ENCODE measurements at places on chromosomes 3 and 15.

- no peak for DNase-seq
Observed at GRCh38 chr15:62164014-62164395, 1.1 kb downstream of the C2CD4B start.

DNA sequence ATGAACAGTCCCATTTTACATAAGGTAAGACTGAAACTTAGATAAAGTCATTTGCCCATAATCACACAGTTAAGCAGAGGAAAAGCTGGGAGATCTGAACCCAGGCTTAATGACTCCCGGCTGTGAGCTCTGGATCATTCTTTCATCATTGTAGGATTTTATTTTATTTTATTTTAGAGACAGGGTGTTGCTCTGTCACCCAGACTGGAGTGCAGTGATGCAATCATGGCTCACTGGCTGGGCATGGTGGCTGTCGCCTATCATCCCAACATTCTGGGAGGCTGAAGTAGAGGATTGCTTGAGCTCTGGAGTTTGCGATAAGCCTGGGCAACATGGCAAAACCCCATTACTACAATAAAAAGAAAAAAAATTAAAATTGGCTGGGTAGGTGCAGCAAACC, 31.2 kb upstream of the RAF1 start:
- DNase-seq = no peak

- DNase-seq = no peak
Observed at GRCh38 chr3:154976072-154976983, 103.8 kb upstream of the MME start.

- peak; percentile 50 for DNase-seq
Observed at GRCh38 chr15:60760646-60761504, 281.9 kb upstream of the ICE2 start.

- no peak for DNase-seq
Observed at GRCh38 chr3:178189854-178190253, 346.4 kb upstream of the KCNMB2 start.

GRCh38 chr15:34999906-35000305, 11.8 kb upstream of the ZNF770 start:
- no peak for DNase-seq

DNA sequence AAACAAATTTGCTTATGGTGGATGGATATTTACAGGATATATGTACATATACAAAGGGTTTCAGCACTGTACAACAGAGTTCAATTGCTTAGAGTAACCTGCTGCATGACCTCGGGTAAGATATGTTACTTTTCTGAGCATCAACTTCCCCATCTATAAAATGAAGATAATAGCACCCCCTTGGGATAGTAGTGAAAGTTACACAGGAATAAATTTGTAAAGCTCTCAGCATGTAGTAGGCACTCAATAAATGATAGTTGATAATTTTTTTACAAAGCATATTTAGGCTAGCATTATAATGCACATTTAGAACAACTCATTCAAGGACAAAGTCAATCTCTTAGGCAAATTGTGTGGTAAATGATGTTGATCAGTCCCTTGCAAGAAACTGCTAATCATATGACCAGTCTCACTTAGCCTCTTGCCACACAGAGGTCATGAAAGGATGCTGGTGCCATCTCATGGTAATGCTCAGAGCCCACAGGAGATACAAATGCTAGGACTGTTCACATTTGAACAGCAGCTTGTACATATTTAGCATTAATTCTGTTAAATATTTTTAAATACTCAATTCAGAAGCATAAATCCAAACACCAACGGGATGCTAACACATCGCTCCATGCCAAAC, 123.9 kb downstream of the MAGI1 start:
- DNase-seq = no peak

- DNase-seq = no peak
Observed at GRCh38 chr3:69121513-69121912, 882 bp downstream of the LMOD3 start.

- DNase-seq = peak; percentile 12
Observed at GRCh38 chr15:96344060-96344705, 13.7 kb downstream of the NR2F2 start.

- DNase-seq = no peak
Observed at GRCh38 chr3:169299129-169299528, 364.4 kb downstream of the MECOM start.

GRCh38 chr3:71513515-71513914, 70.0 kb downstream of the FOXP1 start:
- DNase-seq = no peak

- DNase-seq = no peak
Observed at GRCh38 chr3:43969944-43970343, 271.7 kb upstream of the TOPAZ1 start.

- no peak for DNase-seq
Observed at GRCh38 chr15:71093054-71094024, 21.9 kb upstream of the THSD4 start.

- DNase-seq = no peak
Observed at GRCh38 chr3:35067750-35068149, 571.6 kb upstream of the ARPP21 start.

GRCh38 chr3:184815046-184815930, 3.3 kb downstream of the VPS8 start:
- no peak for DNase-seq

DNA sequence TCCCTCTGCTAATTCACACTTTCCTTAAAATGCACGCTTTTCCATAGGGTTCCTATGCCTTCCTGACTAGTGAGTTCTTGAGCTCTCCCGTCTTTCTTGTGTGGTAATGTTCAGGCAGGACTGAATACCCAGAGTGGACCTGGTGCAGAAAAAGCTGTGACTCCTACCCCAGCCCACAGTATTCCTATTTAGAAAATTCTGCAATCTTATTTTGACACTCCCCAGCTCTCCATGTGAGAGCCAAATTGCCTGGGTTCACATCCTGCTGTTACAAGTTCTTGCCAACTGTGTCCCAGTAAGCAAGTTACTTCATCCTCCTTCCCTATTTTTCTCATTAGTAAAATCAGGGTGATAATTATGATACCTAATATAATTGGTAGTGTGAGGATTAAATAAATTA, 290.8 kb upstream of the SLCO3A1 start:
- DNase-seq = no peak

GRCh38 chr3:16841904-16842271, 42.9 kb upstream of the PLCL2 start:
- DNase-seq = peak; percentile 35

GRCh38 chr15:99320374-99321215, 69.3 kb downstream of the LRRC28 start:
- no peak for DNase-seq

GRCh38 chr3:60304112-60304511, 947.1 kb downstream of the FHIT start:
- no peak for DNase-seq

GRCh38 chr3:17006132-17006852, 121.5 kb downstream of the PLCL2 start:
- DNase-seq = no peak

- DNase-seq = no peak
Observed at GRCh38 chr3:182142928-182143327, 431.2 kb downstream of the SOX2 start.
